Retina (tissue), 1 donor: ENCODE measurements at places on chromosomes 12 and 14.

- peak; percentile 73 for DNase-seq
These were observed 32.1 kb upstream of the GSG1 start for GRCh38 chr12:13135371-13136178.

DNA sequence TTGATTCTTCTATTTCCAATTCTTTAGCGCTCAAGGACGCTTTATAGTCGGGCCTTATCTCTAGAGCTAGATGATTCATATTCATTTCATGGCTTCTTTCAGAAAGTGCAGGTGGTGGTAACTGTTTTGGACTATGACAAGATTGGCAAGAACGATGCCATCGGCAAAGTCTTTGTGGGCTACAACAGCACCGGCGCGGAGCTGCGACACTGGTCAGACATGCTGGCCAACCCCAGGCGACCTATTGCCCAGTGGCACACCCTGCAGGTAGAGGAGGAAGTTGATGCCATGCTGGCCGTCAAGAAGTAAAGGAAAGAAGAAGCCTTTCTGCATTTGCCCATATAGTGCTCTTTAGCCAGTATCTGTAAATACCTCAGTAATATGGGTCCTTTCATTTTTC is 241.9 kb downstream of the PAWR start:
- no peak for DNase-seq

DNA sequence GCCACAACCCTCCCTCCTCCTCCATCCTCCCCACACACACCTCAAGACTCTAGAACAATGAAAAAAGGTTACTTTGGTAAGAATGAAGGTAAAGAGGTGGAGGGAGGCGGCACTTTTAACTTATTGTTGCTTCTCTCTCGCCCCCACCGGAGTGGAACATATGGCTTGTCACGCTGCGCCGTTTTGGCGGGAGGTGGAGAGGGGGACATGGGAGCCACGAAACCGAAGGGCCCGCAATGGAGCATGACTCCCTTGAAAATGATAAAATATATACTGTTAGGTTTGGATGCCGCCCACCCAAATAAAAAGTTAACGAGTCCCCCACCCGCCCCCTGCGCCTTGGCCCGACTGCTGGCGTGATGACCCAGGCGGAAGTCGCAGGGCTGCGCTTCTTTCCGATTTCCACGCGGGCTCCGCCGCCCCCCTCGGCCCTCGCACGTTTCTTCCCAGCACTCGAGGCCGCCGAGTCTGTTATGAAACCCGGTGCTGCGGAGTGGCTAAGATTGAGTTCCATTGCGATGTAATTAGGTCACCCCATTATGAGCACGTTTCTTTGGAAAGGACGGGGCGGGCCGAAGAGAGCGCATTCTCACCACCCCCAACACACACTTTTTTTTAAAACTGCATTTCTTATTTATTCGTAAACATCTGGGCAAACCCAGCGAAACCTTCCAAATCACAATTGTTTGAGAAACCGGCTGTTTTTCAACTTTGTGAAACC is 1.4 kb upstream of the ZFP36L1 start:
- peak; percentile 86 for DNase-seq

DNA sequence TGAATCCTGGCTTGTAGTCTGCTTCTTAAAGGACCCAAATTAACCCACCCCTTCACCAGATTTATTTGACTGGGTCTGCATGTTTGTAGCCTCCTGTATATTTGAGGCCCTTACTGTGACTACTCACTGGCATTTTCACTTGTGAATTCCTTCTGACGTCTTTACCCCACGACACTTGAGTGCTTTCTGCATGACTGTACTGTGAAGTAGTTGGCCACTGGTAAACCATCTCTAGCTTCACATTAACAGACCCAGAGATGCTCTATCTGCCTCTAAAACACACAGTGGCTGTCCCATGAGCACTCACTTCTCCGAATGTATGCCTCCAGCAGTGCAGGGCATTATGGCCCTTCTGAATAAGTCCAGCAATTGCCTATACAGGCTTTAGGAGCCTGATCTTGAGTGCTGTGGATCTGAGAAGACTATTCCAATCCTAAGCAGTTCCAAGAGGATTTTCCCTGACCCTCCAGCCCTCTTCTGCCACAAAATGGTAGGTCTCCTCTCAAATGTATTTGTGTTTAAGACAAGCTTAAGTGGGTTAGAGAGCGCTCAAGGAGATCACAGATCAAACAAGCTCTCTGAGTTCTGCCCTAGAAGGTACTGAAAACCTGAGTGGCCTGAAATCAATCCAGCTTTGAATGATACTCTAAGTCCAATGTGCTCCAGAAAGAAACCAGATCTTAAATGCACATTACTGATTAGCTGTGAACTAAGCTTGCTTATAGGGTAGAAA is 534.7 kb downstream of the RPS29 start:
- DNase-seq = no peak

DNA sequence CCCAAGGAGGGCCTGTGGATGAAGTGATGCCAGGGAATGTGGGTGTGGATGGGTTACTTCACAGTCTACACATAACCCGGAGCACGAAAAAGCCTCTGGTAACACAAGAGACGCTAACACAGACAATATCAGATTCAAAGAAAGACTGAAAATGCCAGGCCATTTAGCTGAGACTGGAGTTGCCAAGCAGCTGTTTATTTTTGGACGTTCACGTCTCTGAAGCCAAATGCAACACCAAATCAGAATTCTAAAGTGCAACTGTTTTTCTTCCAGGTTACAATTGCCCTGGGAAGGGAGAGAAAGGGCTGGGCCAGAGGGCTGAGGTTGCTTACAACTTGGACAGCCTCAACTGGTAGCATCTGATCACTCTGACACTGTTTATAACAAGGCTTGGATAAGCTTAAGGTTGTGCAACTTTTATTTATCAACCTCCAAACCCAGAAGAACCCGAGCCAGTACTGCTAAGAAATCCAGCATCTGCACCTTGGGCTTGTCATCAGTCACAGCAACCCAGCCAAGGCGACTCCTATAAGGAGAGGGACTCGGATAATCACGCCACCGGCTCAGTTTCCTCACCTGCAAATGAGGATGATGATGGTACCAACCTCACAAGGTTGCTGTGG is 24.8 kb downstream of the NUAK1 start:
- DNase-seq = no peak

- no peak for DNase-seq
These were observed 52.8 kb downstream of the SLC38A6 start for GRCh38 chr14:61033855-61034254.

- no peak for DNase-seq
These were observed 339.8 kb downstream of the PCNX1 start for GRCh38 chr14:71247106-71247505.

DNA sequence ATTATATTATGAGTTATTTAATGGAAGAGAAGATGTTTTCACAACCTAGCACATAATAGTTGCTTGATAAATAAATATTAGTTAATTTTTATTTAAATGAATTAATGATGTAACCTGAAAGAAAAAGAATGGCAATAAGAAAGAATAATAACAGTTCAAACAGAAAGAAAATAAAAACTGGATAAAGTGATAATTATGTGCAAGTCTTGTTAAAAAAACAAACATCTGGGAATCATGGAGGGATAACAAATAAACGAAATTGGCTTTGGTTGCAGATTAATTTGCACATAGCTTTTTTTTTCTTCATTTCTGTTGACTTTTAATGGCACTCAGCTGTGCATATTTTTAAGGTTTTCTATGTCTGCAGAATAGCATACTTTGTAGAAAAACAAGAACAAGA is 23.4 kb upstream of the ABCD2 start:
- no peak for DNase-seq

- no peak for DNase-seq
These were observed 70.5 kb downstream of the TRIM9 start for GRCh38 chr14:51024377-51024776.

DNA sequence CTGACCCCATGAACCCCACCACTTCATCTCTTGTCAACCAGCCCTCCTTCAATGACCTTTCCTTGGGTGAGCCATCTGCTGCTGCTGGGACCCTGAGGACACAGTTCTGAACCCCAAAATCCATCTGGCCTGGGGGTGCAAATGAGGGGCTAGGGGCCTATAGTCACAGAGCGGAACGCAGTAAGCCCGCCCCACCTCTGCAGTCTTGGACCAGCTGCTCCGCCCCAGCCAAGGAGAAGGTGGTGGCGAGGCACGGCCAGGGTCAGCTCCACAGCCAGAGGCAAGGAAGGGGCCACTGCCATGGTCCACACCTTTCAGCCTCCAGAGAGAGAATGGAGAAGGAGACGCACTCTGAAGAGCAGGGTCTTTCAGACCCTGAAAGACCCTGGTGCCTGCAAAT is 5.1 kb downstream of the TMEM179 start:
- DNase-seq = no peak

DNA sequence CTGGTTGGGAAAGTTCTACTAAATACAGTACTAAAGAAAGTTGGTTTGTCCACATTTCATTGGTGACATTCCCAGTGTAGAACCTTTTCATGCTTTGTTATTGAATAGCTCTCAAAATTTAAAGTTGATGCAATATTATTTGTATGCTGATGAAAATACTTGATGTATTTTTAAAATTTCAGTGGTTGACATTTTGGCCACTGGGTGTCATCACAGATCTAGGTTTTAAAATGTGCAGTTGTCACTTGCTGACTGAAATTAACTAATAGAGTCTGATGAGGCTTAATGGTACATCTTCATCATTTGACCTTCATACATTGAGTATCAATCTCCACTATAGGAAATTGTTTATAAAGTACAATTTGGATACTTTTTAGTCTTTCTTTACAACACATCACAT is 37.1 kb downstream of the CMAS start:
- DNase-seq = peak; percentile 25

DNA sequence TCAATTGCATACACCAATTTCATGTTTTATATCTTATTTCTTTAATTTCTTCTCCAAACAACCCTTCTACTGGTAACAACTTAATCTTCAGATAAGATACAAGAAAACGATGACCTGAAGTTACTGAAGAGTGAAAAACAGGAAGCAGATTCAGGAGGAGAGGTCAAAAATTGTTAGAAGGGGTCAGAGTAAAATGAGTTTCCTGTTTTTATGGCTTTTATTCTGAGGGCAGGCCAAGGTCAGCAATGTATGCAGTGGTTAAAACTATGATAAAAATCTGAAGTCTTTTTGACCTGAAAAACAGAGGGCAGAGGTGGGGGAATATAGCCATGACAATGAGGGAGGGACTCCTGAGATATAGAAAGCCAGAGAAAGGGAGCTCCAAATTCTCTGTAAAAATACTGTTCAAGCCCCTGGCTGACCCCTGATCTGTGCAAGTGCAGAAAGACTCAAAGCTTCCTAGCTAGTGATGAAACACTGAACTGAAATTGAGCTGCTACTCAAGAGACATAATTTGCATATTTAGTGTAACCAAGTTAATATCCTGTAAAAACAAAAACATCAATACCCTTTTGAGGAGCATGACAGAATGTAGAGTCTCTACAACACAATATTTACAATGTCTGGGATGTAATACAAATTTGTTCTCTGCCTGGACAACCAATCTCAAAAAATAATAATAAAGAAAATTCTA is 514.3 kb upstream of the SEL1L start:
- DNase-seq = no peak

DNA sequence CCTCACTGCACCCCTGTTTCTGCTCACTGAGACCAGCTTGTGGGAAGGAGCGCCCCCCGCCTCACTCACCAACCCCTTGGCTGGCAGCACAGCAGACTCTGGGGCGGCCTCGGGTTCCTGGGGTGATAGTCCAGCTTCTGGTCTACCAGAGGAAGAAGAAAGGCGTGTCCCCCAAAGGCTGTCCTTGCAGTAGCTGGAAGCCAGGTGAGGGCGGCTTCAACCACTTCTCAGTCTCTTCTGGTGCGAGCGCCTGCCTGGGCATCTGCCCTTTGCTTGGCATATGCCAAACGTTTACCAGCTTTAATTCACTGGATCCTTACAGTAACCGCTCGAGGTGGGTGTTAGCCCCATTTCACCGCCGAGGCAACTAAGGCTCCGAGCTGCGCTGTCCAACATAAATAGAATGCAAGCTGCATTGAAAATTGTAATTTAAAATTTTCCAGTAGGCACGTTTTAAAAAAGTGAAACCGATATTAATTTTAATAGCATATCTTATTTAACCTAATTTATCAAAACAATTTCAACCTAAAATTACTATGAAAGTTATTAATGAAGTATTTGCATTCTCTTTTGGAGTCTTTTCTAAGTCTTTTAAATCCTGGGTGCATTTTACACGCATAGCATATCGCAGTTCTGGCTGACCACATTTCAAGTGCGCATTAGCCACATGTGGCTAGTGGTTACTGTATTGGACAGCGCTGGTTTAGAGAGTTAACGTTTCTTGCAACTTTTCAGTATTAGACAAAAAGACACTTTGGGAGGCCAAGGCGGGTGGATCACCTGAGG is 872 bp downstream of the FAM177A1 start:
- no peak for DNase-seq

DNA sequence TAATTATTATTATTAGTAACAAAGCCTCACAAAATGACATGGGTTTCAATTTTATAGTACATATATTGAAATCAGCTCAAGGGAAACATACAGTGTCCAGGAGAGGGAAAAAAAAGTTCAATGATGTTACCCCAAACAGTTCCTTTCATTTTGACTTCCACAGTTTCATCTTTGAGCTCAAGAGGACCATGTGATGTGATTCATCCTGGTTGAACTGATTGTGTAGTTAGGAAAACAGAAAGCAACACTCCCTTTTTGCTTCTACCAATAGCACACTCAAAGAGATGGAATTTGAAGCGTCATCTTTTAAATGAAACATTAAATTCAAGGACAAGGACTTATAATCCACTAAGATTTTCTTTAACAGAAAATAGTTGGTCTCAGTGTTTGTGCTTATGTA is 461.0 kb downstream of the FOXG1 start:
- DNase-seq = no peak

DNA sequence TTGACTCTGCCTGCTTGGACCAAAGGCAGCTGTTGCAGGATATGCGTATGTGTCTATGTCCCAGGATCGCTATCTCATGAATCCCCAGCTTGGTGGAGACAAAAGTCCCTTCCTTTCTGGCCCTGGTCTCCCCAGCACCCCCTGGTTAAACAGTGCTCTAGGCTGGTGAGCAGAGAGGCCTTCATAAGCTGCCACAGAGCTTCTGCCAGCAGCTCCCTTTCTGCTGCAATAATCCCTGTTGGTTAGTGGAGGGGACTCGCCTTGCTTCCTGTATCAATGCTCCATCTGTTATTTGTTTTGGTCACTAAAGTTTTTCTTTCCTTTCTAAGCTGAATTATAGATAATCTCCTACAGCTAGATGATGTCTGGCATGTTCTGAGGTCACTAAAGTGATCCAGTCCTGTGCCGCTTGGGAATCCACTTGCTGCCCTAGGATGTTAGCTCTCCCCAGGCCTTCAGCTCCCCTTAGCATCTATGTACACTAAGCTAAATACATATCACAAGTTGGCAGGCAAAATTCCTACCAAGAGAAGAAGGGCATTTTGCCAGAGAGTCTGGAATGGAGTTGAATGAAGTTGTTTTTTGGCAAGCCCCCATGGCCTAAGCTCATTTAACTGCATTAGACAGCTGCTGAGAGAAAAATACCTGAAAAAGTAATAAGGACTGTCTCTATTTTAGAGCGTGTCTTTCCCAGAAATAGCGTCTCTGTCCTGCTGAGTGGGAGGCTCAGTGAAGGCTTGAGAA is 47.8 kb downstream of the RDH12 start:
- DNase-seq = no peak

GRCh38 chr14:69460093-69460701 is 24.3 kb upstream of the PLEKHD1 start:
- peak; percentile 24 for DNase-seq
